WERI-Rb-1 (cell line): ENCODE measurements at places on chromosomes 12 and 14.
A peak's percentile ranks its signal among the peaks of the same experiment; 100 is the strongest.

GRCh38 chr12:2270846-2271245, 218.1 kb downstream of the CACNA1C start:
- DNase-seq, result no peak

DNA sequence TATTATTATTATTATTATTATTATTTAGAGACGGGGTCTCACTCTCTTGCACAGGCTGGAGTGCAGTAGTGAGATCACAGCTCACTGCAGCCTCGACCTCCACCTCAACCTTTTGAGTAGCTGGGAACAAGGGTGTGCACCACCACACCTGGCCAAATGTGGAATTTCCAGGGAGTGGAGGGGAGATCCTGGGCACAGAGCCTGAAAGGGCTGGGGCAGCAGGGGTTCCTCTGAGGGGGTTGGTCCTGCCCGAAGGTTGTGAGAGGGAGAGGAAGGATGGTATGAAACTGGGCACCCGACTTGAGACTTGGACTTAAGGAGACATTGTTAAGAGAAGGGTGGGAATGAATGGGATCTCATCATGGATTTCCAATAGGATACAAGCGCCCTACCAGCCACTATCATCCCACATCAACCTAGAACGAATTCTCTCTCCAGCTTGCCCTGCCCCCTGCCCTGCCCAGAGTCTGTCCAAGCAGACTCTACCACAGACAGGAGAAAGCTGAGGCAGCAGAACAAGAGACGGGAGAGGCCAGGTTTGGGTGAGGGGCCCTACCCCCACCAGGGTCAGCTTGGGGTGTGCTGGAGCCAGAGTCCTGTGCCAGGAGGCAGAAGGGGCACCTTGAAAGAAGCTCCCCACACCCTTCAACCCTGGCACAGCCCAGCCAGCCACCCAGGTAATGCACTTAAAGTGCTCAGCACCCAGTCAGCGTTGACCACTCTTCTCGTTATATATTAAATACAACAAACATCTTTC, 2.4 kb upstream of the DYNC1H1 start:
- DNase-seq, result no peak

DNA sequence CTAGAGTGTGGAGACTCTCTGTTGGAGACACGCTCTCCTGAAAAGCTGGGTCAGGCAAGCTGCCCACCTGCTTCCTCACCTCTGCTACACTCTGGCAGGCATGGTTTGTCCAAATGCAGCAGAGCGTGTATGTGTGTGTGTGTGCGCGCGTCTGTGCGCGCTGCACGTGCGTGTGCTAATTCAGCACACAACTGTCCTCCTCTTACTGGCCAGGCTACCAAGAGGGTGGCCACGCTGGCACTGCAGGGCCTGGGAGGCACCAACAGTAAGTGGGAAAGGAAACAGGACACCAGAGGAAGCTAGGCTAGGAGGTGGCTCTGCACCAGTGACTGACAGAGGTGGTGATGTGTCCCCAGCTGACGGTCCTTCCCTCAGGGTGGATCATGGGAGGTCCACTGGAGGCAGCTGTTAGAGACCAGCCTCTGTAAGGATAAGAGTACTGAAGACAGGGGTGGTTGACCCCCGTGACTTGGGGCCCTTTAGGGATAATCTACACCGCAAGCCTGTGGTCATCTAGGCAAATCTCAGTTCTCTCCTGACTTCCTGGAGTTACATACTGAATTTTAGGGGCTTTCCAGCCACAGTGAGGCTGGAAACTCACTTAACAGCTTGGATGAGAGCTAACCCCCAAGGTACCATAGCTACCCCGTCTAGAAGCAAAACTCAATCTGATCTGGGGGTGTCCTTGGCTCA, 15.6 kb upstream of the TFCP2 start:
- DNase-seq, result no peak

- DNase-seq, result no peak
These were observed 266.3 kb downstream of the ITPR2 start for GRCh38 chr12:26566675-26567074.

DNA sequence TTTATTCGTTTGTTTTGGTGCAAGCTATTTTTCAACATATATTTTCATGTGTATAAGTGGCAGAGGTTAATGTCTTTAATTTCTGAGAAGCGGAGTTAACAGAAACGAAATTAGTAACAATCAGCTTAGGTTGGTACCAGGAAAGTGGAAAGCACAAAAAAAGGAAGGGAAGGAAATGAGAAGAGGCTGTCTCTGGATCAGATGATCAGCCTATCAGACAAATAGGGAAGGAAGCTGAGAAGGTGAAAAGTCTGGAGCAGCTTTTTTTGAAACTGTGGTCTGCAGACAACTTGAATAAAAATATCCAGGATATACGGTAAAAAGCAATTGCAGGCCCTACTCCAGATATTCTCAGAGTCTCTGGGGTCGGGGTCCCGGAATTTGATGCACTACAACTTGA, 265.0 kb downstream of the SSPN start:
- no peak for DNase-seq

GRCh38 chr12:4269279-4269991, 4.1 kb upstream of the CCND2 start:
- DNase-seq, result peak; percentile 75

GRCh38 chr12:13161172-13161571, 35.4 kb upstream of the EMP1 start:
- no peak for DNase-seq

GRCh38 chr12:94994312-94994711, 9.2 kb downstream of the NDUFA12 start:
- DNase-seq, result no peak

- no peak for DNase-seq
These were observed 59.2 kb downstream of the WASHC4 start for GRCh38 chr12:105166736-105167135.

- DNase-seq, result no peak
These were observed 290.3 kb downstream of the PAWR start for GRCh38 chr12:79400481-79400880.

DNA sequence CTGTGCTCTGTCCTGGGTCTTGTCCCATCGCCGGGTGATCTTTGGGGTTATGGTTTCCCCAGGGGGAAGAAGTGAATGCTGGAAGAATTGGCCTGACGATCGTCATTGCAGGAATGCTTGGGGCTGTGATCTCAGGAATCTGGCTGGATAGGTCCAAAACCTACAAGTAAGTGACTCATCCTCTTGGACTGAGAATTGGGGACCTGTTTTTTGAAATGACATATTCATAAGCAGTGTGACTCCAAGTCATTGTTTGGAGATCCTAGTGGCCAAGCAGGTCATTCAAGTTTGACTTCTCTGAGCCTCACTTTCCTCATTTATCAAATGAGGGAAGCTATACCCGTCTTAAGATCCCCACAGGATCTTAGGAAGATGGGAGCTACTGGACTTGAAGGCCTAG, 25.8 kb downstream of the ERG28 start:
- DNase-seq, result no peak

GRCh38 chr12:4202487-4202886, 71.1 kb upstream of the CCND2 start:
- no peak for DNase-seq

DNA sequence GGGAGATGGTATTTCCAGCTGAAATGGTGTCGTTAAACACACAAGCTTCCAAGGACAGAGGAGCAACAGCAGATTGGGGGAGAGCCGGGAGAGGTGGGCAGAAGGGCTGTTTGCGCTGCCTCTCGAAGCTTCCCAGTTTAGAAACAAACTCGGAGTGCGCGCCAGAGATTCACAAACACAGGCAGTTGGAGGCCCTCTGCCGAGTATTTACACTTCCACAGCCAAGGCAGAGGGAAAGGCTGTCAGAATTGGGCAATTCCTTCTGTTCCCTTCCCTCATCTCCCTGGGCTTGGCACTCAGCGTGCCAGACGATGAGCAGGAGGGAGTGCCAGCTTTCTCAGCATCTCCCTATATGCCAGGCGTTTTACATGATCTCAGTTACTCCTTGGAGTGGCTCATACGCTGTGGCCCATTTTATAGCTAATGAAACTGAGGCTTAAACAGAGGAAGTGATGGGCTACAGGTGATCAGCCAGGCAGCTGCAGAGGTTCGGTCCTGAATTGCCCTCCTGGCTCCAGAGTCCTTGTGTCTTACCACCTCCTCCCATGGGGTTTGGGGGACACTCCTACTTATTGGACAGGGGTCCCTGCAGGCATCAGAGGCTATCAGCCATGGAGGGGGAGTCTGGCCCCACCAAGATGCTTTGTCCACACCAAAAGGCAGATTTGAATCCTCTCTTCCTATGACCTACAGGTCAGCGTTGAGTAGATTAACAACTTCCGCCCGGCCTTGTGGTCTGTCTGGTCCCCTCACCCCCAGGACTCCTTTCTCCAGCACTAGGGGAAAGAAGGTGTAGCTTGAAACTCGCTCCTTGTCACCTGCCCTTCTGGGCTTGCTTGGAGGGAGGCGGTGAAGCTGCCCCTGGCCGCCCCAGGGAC, 3.1 kb downstream of the FAM222A start:
- no peak for DNase-seq

DNA sequence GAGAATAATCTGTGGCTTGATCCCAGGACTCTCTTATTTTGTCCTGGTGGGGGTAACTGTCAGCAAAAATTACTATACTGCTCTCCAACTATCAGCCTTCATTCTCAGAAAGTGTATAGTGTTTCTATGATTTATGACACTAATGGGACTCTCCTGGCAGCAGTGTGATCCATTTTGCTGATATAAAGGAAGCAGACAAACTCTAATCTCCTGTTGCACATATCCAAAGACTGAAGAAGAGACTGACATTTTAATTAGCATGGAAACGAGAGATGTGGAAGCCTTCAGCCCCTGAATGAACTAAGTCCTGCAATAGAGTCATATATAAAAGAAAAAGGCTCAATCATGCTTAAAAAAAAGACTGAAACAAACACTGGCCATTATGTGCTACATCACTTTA, 127.8 kb upstream of the SSTR1 start:
- no peak for DNase-seq

DNA sequence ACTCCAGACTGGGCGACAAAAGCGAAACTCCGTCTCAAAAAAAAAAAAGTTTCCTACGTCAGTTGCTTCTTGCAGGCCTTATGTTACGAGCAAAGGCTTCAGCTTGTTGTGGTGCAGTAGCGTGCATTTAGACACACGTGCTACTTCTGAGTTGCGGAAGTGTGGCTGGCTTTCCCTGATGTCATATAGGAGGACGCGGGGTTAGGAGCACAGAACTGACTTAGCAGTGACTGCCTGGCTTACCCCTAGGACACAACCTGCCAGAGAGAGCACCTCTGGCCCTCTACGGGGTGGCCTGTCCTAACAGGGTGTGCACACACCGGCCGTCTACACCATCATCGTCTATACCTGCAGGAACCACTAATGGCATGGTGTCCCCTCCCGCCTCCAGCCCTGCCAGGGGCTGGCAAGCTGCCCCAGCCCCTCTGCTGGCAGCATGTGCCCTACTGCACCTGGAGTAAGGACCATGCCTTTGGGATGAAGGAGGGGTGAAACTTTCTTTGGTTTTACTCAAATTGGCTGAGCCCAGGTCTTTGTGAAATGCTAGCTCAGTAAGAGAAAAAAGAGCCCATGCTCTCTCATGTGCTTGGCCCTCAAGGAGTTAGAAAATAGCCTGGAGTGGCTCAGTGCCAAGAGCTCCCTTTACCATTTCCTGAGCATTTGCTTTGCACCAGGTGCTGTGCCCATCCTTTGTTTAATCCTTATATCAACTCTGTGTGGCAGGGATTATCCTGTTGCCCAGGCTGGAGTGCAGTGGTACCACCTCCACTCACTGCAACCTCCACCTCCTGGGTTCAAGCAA, 1.7 kb upstream of the GPR68 start:
- DNase-seq, result no peak

- no peak for DNase-seq
These were observed 7.1 kb downstream of the NT5DC3 start for GRCh38 chr12:103833891-103834290.

DNA sequence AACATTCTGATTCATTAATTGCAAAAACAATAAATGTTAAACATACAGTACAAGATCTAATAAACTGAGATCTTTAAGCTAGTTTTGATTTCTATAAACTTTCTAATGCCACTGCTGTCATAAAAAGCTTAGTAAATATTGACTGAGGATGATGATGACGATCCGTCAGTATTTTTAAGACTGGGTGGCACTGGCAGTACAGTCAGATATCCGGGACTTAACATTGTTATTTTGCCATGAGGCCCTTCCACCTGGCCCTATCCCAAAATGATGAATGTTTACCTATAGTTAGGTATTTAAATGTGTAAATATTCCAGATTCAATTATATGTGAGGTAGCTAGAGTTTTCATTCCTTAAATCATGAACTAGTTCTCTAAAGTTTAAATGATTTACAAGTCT, 158.5 kb downstream of the FOXA1 start:
- DNase-seq, result no peak

DNA sequence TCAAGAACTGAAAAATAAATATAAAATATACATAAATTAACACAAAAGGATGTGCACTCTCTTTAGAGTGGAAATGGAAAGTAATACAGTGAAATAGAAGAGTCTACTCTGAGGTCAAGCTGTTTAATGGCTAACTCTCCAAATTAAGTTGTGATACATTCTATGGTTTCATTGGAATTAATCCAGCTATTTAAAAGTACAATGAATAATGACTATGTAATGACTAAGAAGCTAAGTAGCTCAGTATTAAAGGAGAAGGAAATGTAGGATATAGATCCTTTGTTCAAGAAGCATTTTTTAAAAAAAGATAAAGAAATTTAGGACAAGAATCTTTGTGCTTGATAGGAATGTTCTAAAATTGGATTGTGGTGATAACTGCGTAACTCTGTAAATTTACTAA, 85.3 kb downstream of the LRP6 start:
- no peak for DNase-seq

DNA sequence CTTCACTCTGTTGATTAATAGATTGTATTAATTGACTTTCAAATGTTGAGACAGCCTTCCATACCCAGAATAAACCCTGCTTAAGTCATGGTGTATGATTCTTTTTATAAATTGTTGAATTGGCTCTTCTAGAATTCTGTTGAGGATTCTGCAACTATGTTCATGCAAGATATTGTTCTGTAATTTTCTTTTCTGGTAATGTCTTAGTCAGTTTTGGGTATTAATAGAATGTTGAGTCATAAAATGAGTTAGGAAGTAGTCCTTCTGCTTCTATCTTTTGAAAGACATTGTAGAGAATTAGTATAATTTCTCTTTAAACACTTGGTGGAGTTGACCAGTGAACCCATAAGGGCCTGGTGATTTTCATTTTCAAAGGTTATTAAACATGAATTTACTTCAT, 958.9 kb downstream of the LRFN5 start:
- no peak for DNase-seq

- DNase-seq, result no peak
These were observed 5.0 kb downstream of the REM2 start for GRCh38 chr14:22887990-22888378.

DNA sequence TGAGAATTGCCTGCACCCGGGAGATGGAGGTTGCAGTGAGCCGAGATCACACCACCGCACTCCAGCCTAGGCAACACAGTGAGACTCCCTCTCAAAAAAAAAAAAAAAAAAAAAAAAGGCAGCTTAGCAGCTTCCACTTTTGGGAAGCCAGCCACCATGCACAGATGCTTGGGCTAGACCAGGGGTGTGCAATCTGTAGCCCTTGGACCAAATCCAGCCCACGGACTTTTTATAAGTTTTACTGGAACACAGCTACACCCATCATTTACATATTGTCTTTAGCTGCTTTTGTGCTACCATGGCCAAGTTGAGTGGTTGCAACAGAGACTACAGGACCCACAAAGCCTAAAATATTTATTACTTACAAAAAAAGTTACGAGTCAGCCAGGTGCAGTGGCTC, 6.7 kb downstream of the CIT start:
- no peak for DNase-seq
